Stimulated activated CD8-positive, alpha-beta memory T cell treated with anti-CD3 and anti-CD28 coated beads, Interleukin-7, amount 100 ng/mL, for 4 hours (primary cell): ENCODE measurements at places on chromosomes 12 and 14.

DNA sequence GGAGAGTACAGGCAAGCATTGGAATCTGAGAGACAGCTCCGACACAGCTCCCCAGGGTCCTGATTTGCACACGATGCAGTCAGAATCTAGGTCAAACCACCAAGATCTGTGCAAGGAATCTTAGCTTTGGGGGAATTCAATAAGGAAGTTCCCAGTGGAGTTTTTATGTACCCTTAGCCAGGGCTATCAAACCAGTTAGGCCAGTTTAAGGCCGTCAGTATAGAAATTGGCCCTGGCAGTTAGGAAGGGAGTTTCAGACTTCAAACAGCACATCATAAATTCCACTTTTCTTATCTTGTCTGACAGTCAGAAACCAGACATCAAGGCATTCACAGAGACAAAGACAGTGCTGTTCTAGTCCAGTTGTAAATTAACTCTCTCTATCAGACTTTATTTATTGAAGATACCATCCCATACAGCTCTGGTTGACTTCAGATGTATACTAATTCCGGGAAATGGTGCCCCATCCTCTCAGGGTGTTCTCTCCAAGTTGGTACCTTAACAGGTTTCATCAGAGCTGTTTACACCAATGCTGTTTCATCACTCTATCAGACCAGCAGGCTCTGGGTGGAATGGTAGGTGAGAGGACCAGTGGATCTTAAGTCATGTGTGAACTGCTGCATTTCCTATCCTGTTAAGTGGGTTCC lies 157.5 kb upstream of the ATF7IP start:
- DNase-seq: no peak

DNA sequence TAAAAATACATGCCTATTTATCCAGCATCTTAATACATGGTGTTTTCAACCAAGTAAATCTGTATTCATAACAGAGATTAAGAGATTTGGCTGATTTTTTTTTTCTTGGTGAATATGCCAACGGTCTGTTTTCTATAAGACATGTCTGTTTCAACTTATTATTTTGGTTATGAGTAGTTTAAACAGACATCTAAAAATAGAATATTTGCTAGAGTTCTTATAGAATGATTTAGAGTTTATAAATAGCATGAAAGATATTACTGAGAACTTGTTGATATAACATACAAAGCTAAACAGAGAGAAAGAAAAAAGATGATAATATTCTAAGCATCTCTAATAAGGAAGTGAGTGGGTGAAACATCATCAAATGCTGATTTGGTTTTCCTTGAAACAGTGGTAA lies 199.9 kb downstream of the CCDC91 start:
- no peak for DNase-seq

- DNase-seq: no peak
Measured at GRCh38 chr12:79997096-79997791, 62.3 kb upstream of the PPP1R12A start.

- DNase-seq: no peak
Measured at GRCh38 chr14:81187832-81188522, 32.8 kb downstream of the GTF2A1 start.

GRCh38 chr14:22379727-22380126 lies 209.3 kb downstream of the DAD1 start:
- no peak for DNase-seq

- no peak for DNase-seq
Measured at GRCh38 chr12:50287271-50287670, 4.0 kb upstream of the LIMA1 start.

GRCh38 chr12:52310622-52311284 lies 10.4 kb downstream of the KRT83 start:
- DNase-seq: no peak

DNA sequence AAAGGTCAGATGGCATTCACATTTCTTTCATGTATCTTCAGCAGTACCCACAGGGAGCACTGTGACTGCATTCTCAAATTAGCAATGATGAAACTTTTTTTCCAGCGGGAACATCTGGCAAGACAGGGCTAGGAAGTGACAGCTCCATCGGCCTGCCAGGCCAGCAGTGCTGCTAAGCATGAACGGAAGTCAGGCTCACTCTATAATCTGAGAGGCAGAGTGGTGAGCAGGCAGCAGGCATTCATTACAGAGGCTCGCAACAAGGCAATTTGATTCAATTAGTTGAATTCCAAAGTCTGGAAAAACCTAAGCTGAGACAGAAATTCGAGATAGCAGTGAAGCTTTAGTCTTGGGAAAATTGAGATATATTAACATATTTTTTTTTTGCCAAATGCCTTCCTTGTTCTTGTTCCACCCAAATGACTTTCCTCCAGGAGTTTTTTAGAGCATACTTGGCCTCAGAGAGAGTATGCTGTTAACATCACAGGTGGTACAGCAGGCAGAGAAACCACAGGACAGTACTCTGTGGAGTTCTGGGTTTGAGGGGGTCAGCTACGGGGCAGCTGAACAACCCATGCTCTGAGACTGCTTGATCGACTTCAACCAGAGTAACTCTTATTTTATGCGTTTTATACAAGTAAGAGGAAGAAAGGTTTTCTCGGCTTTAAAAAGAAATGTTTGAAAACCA lies 414.9 kb downstream of the APAF1 start:
- no peak for DNase-seq

GRCh38 chr12:9084417-9084816 lies 31.3 kb downstream of the A2M start:
- DNase-seq: no peak
